ENCODE measurements at places on chromosomes 4 and X.

DNA sequence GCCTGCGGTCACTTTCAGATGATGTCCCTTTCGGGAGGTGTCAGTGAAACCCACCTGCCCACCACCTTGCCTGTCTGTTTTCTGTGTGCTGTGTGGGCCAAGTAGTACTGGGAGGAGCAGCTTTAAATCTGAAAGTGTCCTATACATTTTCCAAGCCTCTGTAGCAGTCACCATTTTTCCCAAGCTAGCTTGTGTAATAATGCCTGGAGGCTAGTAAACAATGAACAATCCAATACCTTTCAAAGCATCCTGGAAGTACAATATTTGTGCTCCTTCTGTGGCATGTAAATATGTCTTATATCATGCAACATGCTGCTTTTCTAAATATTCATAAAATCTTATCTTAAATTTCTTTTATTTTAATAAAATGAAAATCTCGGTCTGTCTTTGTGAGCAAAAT is 111.6 kb upstream of the C1GALT1C1 start:
- no peak for DNase-seq

- no peak for DNase-seq
These were observed 160.1 kb upstream of the FSTL5 start for GRCh38 chr4:162323919-162324318.

GRCh38 chr4:146844761-146845160 is 100.9 kb downstream of the TTC29 start:
- no peak for DNase-seq

DNA sequence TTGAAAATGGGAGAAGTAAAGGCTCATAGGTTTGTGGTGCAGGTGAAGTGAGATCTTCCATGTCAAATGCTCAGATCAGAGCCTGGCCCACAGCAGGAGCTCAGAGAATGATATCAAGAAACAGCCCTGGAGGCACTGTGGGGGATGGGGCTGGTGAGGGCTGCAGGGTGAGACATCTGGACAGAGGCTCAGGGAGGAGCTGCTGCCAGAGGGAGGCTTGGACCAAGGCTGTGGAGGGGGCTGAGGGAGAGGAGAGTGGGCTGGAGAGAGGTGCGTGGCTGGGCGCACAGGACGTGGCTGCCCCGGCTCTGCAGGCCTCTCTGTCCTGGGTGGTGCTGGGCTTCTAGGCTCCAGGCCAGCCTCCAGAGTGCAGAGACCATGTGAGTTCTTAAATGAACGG is 5.6 kb downstream of the SORCS2 start:
- no peak for DNase-seq

DNA sequence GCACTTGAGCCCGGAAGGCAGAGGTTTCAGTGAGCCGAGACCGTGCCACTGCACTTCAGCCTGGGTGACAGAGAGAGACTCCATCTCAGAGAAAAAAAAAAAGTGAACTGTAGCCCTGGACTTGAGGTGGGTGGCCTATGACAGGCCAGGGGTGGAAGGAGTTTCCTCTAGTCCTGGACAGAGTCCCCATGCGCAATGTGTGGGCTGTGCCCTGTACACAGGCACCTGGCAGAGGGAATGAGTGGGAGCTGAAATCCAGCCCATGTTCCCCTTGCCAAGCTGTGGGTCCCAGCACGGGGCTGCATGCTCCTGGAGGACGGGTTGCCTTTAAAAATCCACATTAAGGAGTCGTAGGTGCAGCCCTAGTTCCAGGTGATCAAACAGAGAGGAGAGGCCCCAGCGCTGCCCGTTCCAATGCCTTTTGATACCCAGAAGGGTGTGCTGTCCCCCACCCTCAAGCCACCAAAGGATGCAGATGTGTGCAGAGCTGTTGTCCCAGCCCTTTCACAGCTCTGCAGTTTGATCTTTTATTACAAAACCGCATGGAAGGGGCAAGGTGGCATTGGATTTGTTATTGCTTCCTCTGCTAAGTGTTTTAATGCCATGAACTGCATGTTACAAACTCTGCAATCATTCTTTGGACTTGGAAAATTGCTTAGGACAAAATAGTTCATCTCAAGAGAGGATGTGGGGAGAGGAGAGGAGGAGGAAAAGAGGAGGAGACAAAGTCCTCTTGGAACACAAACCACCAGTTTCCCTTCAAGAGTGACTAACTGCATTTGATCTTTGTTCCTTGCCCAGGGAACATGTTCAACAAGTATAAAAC is 38.0 kb upstream of the PDK3 start:
- peak; percentile 80 for DNase-seq

GRCh38 chr4:151882072-151882803 is 121.4 kb upstream of the GATB start:
- no peak for DNase-seq

DNA sequence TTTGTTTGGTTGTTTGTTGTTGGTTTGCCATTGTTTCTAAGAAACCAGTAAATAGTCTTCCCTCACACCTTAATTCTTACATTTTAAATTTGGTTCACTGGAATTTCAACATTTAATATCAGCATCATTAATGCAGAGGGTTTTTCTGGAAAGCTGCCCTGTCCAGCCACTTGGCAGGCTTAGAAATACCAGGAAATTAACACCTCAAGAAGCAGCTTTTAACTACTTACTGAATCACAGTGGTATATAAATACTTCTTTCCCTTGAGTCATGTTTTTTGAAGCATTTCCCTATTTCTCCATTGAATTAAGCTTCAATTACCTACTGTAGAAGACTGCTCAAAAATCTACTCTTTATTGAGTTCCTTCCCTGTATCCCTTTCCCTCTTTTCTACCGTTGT is 1221.1 kb upstream of the ADGRL3 start:
- DNase-seq = no peak

GRCh38 chrX:147953976-147954375 is 27.2 kb upstream of the FMR1NB start:
- DNase-seq = no peak

- no peak for DNase-seq
These were observed 18.0 kb upstream of the MANBA start for GRCh38 chr4:102778720-102779119.

- DNase-seq = no peak
These were observed 161.1 kb upstream of the NAP1L5 start for GRCh38 chr4:88858752-88859151.

GRCh38 chr4:111494971-111495370 is 650.3 kb upstream of the FAM241A start:
- no peak for DNase-seq

DNA sequence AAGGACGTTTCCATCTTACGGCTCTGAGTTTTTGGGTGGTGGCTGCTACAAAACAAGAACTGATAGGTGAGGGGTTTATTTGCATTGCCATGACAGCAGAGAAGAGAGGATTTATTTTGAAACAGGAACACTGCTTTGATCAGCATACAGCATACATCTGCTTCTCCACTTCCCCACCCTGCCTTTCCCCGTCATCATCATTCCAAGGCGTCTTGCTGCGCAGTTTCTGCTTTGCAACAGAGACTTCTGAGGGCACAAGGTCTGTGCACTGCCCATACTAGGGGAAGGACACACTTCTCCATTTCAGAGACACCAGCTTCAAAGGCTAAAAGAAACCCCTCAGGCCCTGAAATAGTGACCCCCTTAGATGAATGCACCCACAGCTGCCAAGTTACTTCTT is 19.1 kb downstream of the STARD8 start:
- no peak for DNase-seq

GRCh38 chr4:17869327-17869726 is 58.5 kb downstream of the NCAPG start:
- no peak for DNase-seq

GRCh38 chr4:147428583-147428982 is 52.3 kb upstream of the EDNRA start:
- DNase-seq = no peak

DNA sequence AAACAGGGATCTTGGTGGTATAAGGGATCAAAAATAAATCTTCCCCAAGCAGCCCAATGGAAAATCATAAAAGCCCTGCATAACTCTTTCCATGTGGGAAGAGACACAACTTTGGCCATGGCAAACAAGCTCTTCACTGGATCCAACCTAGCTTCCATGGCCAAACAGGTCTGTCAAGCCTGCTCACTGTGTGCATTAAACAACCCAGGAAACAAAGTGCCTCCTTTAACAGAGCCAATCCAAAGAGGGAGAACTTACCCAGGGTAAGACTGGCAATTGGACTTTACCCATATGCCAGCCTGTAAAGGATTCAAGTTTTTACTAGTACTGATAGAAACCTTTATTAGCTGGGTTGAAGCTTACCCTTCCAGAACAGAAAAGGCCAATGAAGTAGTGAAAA is 7.6 kb upstream of the HERC5 start:
- DNase-seq = no peak

GRCh38 chrX:69387567-69388487 is 116.3 kb upstream of the NALF2 start:
- DNase-seq = peak; percentile 56

DNA sequence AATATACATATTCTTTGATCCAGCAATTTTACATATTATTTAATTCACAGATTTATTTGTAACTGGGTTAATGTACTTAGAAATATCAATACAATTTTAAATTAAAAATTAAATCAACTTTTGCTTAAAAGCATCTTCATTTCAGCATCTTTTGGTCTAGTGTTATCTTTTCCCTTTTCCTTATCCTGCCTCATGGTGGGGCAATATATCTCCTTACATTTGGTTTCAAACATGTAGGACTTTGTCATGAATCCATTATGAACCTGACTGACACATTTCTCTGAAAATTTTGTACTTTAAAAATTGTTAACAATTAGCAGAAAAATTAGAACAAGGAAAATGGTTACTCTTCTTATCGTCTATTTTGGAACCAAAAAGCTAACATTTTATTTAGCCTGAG is 42.8 kb upstream of the ANK2 start:
- no peak for DNase-seq

GRCh38 chr4:119647558-119647957 is 19.0 kb upstream of the PDE5A start:
- DNase-seq = no peak

GRCh38 chr4:7134737-7135388 is 57.5 kb upstream of the SORCS2 start:
- DNase-seq = no peak

GRCh38 chrX:112630187-112630586 is 49.6 kb downstream of the LHFPL1 start:
- DNase-seq = no peak

GRCh38 chr4:17544205-17544604 is 29.2 kb downstream of the CLRN2 start:
- peak; percentile 77 for DNase-seq

GRCh38 chrX:17831255-17831654 is 29.8 kb downstream of the RAI2 start:
- no peak for DNase-seq

All from SW480 (cell line).